ENCODE measurements at places on chromosomes 2 and 18. TPM values are rescaled to one million over a fixed set of nuclear protein-coding genes. Genes with fewer than 3 reads are reported as not detected.

DNA sequence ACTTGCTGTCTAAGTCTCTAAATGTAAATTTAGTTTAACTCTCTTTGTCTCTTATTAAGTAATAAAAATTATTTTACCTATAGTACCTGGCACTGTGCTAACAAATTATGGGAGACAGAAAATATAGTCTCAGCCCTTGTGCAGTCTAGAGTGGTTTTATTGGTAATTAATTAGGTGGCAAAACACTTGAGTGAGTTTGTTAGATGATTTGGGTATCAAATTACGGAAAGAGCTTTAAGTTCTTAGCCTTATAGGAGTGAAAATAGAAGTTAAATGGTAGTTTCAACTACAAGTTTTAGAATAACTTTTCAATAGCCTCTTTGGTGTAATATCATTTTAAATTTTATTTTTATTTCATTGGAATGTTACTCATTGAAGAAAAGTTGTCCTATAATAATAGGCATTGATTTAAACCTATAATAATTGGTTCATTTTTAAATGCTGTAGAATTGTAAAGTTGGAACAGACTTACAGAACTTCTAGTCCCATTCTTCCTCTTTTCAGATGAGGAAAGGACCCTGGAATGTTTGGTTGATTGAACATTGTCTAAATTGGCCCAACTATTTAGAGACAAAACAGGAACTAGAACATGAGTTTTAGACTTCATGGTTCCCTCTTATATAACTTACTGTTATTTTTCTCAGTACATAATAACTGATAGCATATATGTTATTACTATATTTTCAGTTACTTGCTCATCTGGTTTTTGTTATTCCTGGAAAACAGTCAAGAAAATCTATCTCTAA lies 10.2 kb upstream of the HTR2B start:
- DNase-seq, result no peak

- no peak for DNase-seq
Observed at GRCh38 chr2:25903216-25903776, 25.0 kb upstream of the ASXL2 start.

GRCh38 chr2:239551206-239551605 lies 150.4 kb upstream of the HDAC4 start:
- DNase-seq, result no peak

- no peak for DNase-seq
Observed at GRCh38 chr18:24543086-24543794, 82.8 kb downstream of the HRH4 start.

GRCh38 chr18:76394780-76395476 lies 100.1 kb downstream of the ZNF516 start:
- no peak for DNase-seq

DNA sequence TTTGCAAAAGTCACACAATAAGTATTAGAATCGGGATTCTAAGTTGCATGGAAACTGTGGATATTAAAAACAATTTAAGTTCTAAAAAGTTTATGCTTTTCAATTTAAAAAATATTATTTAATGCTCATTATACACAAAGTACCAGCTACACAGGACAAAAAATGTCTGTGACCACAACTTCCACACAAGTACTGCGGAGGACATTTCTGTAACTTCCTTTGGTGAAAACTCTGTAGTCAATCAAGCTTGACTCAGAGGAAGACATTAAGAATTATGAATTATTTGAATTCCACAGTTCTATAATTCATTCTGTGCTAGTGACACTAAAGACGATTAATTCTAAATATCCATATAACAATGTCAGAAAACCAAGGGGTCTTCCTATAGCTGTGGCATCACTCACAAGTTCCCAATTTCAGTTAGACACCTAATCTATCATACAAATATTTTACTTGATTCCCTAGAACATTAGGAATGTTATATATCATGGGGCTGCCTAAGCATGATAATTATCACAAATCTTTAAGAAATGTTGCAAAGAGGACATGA lies 120.5 kb downstream of the AFF3 start:
- DNase-seq, result no peak

- no peak for DNase-seq
Observed at GRCh38 chr18:13563390-13563805, 163.0 kb downstream of the FAM210A start.

DNA sequence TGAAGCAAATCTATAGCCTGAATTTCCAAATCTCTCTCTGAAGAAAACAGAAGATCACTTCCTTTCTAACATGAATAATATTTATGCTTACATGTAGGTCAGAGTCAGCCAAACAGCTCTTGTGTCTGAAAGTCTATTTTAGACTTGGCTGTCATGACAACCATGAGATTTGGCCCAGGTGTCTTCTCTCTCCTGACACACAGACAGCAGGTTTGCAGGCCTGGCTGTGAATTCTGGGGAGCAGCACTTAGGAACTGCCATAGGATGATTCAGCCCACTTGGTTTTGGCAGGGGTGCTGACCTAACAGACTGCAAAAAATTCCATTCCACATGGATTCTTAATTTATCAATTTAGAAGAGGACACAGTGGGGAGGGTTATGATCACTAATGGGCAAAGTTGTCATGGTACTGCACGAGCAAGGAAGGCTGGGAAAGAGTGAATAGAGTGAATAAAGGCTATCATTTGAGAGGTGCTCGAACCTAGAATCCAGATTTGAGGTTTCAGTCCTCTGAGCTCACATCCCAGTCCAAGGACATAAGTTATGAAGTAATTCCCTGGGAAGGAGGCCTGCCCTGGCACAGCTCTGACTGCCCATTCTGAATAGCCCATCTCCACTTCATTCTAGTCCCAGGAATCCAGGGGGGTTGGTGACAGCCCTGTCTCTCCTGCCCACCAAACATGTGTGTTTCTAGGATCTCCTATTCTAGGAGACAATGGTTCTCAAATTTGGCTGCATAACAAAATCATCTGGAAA lies 453.9 kb upstream of the TRIB2 start:
- DNase-seq, result no peak

DNA sequence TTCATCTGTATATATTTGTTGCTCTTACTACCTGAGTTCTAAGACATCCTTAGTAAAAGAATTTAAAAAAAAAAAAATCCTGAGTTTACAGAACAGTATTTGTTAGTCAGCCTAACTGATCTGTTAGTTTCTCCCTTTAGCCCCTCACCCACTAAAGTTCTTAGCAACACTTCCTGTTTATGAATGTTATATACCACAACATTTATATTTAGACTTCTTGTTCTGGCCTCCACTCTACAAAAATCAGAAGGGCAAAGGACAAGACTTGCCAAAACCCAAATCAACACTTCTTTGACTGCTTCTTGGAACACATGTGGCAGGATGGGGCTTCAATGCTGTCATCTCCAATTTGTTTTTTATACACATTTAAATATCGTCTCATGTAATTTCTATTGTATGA lies 71.1 kb downstream of the MGAT5 start:
- DNase-seq, result no peak

GRCh38 chr2:172096626-172097547 lies 5.8 kb downstream of the DLX2 start:
- DNase-seq, result no peak

GRCh38 chr2:122022531-122022930 lies 267.1 kb downstream of the TSN start:
- DNase-seq, result no peak

- DNase-seq, result no peak
Observed at GRCh38 chr2:160380000-160380570, 113.5 kb downstream of the RBMS1 start.

GRCh38 chr2:28389399-28390240 lies 3.0 kb upstream of the FOSL2 start:
- DNase-seq, result no peak

DNA sequence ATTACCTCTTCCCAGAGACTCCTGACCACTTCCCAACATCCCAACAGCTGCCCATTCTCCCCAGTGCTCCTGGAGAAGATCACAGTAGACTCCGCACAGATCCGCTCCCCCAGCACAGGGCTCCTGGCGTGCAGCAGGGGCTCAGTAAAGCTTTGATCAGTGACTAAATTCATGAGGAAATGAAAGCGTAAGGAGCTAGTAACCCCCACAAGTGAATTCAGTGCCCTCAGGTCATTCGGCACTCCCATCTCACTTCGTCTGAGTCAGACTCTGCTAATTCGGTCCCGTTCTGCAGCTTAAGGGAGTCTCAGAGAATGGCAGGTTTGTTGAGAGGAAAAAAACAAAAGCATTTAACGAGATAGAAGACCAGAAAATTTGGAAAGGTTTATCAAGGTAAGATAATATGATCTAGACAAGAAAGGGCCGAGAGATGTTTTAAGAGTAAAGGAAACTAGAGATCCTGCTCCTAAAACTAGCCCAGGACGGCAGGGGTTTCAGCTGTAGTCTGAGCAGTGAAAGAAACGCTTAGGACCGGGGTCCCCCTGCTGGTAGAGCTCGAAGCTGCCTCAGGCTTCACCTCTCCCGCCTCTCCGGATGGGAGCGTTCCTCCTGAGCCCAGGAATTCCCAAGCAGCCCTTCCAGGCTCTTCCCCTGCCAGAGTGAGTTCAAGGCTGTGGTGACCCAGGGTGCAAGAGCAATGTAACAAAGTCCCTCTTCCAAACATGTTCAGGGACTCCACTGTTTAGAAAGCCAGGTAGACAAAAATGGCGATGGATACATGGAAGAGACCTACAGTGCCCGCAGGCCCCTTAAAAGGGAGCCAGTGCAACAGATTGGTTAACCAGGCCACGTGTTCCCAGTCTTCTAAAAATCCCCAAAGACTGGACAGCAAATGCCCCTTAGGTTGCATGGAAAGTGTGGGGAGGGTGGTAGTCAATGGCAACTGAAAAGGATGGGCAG lies 127.3 kb downstream of the DNER start:
- peak; percentile 82 for DNase-seq

GRCh38 chr2:42996528-42996927 lies 204.1 kb upstream of the HAAO start:
- DNase-seq, result no peak

- DNase-seq, result no peak
Observed at GRCh38 chr2:108920-109809, 62.9 kb upstream of the FAM110C start.

DNA sequence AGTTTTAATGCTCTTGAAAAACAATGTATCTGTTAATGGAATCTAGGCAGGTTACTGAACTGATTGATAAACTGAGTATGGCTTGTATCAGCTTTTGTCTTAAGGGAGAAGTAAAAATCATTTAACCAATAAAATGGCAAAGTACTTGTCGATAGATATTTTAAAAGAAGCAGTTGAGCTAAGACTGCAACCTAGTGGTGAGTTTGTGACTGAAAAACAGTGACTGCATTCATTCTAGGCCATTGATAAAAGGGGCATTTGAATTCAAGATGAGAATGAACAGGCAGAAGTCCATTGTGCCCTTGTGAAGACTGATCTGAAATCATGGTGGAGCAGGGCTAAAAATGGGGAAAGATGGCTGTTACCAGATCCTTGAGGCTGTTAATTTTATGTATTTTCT lies 59.4 kb upstream of the MSTN start:
- no peak for DNase-seq

GRCh38 chr2:160918906-160919503 lies 241.2 kb upstream of the TANK start:
- DNase-seq, result peak; percentile 42

- DNase-seq, result no peak
Observed at GRCh38 chr2:134233728-134234136, 20.1 kb upstream of the MGAT5 start.

GRCh38 chr2:74670263-74670662 lies 16.2 kb downstream of the SEMA4F start:
- no peak for DNase-seq

GRCh38 chr2:156891609-156892008 lies 365.9 kb upstream of the GALNT5 start:
- no peak for DNase-seq

DNA sequence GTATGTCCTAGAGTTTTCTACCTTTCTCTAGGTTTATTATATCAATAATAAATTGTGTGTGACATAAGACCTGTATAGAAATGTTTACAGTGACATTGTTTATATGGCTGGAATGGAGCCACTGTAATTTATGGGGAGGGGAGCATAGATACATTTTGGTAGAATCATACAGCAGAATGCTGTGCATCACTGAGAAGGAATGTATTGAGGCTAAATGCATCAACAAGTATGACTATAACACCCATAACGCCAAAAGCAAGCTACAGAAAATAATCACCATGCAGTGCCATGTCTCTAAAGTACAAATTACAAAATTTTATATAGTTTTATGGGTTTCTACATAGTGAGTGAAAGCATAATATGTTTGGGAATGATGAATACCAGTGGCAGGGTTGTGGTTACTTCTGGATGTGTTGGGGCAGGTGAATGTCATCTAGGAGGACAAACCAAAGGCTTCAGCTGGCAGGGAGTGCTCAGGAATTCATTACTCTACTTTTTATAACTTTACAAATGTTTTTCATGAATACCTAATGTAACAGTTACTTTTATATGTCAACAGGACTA lies 226.0 kb upstream of the NETO1 start:
- no peak for DNase-seq

GRCh38 chr2:205357732-205358131 lies 324.6 kb upstream of the NRP2 start:
- no peak for DNase-seq

The ARL5A gene
- total RNA-seq, result 57.2 TPM

The TIGD1 gene
- 4.9 TPM for total RNA-seq

The DCDC2C gene
- not detected for total RNA-seq

The LIMS4 gene
- 1.6 TPM for total RNA-seq

The UGT1A8 gene
- total RNA-seq, result not detected

The SLC9A2 gene
- 9.2 TPM for total RNA-seq
